OCI-M1 (cell line): ENCODE measurements at places on chromosomes 4 and X.
A peak's percentile ranks its signal among the peaks of the same experiment; 100 is the strongest.

DNA sequence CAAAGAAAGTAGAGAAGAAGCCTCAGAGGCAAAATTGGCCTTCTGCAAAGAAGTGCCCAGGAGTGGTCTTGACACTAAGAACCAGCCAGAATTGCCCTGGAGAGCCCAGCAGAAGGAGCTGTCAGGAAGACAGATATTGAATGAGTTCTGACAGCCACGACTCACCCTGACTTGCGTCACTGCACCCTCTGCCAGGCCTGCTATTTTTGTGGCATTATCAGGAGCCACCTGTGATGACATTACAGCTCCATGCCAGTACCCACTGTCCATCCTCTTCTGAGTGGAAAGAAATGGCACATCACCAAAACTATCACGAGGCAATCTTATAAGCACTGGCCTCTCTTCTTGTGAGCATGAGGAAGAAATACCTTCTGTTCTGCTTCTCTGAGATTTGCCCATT lies 67.7 kb downstream of the SMIM20 start:
- no peak for DNase-seq

GRCh38 chr4:64538219-64538618 lies 129.0 kb upstream of the TECRL start:
- DNase-seq: no peak

GRCh38 chrX:41689711-41690110 lies 938 bp downstream of the GPR34 start:
- DNase-seq: no peak

GRCh38 chr4:7156761-7157488 lies 35.4 kb upstream of the SORCS2 start:
- no peak for DNase-seq

DNA sequence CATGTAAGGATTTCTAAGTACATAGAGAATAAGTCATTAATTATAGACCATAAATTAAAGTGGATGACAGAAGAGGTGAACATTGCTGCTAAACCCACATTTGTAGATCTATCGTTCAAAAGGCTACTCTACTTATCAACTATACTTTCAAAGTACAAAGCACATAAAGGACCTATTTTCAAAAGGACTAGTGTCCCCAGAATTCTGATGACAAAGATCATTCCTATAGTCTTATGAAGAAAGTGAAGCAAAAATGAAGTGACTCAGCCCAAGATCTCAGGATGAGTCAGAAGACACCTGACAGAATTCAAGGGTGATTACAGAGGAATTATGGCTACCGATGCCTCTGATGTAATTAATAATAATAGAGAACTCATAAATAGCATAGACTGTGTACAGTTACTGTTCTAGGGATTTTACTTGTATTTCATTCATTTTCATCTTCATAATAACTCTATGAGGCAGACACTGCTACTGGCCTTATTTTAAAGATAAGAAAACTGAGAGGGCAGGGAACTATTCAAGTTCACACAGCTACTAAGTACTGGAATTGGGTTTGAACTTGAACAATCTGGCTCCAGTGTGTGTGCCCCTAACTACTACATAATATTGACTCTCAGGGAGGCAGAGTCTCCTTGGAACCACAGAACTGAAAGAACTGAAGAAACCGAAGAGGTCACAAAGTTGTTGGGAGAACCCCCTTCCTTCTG lies 17.1 kb downstream of the USP46 start:
- peak; percentile 6 for DNase-seq

GRCh38 chr4:72374159-72374558 lies 194.9 kb downstream of the ADAMTS3 start:
- DNase-seq: peak; percentile 7
